ENCODE measurements at places on chromosomes 11 and 22.

DNA sequence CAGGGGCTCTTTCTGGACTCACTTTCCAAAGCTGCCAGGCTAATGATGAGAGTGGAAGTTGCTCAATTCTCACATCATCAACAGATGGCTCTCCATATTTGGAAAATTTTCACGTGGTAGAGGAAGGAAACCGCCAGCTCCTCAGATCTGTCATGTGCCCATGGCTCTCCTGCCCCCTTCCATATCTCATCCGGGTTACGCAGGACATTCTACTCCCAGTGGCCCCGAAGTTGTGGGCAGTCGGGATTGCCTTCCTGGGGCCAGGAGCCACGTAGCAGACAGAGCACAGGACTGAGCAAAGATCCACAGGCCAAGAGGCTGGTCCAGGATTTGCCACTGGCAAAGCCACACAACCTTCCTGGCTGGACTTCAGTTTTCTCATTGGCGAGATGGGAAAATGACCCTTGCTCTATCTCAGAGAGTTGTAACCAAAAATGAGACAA, 38.8 kb downstream of the RPUSD4 start:
- no peak for DNase-seq

- DNase-seq: no peak
Measured at GRCh38 chr11:38968951-38969350, 2370.9 kb upstream of the RAG2 start.

DNA sequence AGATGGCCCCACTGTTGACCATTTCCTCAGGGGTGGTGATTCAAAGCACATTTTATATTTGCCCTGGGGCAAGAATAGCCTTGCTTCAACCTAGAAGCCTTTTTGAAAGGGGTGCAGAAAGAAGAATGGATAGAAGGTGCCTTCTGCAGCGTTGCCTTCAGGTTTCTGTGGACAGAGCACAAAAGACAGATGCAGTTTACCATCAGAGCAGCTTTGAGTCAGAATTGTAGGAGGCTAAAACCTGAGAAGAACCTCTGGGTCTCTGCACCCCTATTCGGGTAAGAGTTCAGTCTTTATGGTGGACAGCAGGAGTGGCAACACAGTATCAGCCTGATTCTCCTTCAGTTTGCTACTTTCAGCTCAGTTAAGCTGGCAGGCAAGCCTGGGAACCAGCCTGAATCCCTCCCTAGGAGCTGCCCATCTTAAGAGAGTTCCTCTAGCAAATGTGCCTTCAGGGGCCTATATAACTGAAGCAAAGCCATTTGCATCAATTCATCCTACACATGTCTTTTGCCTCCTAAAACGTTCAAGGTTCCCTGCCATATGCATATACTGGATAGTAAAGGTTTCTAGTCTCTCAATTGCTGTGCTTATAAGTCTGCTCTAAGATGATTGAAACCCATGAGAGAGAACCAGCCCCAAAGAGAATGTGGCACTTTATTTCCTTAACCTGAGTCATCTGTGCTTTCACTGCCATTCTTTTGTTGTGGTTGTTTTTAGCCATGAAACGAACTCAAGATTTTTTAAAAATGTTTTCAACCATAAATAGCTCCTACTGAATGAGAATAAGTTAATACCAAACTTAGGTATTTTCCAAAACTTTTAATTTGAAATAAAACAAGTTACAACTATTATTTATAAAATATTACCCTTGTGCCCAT, 123.0 kb downstream of the TRIM44 start:
- no peak for DNase-seq

DNA sequence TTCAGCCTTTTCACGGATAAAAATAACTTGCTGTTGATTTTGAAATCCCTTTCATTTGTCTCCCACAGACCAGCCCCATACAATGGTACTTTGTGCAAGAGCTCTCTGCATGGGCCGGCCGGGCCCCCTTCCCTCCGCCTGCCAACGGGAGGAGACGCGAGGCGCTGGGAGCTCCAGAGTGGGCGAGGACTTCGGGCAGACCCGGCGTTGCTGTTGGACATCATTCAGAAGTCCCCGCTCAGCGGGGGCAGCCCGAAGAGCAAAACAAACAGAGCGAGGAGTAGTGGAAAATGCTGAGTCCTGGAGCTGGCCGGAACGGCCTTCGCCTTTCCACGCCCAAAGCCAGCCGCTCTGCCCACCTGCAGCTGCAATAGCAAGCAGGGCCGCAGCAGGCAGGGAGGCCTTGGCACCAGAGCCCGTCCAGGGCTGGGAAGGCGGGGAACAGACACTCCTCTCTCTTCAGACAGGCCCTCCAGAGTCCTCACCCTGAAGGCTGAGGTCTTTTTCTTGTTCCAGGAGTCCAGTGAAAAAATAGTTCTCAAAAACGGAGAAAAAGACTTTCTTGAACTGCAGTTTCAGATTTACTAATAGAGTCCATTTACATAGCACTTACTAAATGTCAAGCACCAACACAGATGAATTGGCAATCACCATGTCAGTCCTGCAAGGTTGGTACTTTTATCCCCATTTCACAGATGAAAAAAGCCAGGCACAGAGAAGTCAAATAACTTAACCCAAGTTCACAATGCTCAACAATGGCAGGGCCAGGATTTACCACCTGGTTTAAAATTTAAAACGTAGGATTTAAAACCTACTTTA, 135.5 kb downstream of the ETS1 start:
- DNase-seq: peak; percentile 50

DNA sequence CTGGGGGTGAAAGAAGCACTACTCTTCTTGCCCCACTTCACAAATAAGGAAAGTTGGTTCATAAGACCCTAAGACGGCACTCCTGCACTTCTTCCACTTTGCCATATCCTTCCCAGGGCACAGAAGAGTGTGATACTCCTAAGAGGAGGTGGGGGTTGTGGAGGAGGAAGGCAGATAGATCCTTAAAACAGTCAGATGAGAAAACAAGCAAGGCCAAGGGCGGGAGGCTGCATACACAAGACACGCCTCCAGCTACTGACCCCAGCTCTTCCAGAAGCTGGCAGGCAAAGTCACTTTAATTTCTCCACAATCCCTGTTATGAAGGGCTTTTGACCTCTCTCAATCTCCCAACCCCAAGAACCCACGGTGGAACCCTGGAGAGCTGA, 1.6 kb upstream of the CHRM4 start:
- no peak for DNase-seq
